Fibroblast of lung (primary cell): ENCODE measurements at places on chromosomes 1 and 21. TPM values are rescaled to one million over a fixed set of nuclear protein-coding genes. Genes with fewer than 3 reads are reported as not detected.

DNA sequence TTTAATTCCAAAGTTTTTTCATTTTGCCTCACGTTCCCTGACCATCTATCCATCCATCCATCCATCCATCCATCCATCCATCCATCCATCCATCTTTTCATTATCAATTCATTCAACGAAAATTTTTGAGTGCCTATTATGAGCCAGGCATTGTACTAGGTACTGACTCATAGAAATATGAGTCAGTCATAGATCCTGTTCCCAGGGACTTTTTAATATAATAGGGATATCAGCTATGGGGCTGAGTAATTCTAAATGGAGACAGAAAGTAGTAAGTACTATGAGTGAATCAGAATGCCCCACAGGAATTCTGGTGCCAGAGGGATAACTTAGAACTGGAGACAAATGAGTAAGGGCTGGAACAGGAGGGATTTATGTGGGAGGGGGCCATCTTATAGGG, 49.8 kb upstream of the GNG12 start:
- peak; percentile 54 for DNase-seq

- no peak for DNase-seq
Observed at GRCh38 chr1:91053630-91054029, 31.8 kb upstream of the ZNF644 start.

GRCh38 chr21:38438462-38438893, 59.8 kb downstream of the ERG start:
- DNase-seq, result peak; percentile 96

GNG12 gene
- total RNA-seq, result 103 and 127 TPM in 2 replicates

DNA sequence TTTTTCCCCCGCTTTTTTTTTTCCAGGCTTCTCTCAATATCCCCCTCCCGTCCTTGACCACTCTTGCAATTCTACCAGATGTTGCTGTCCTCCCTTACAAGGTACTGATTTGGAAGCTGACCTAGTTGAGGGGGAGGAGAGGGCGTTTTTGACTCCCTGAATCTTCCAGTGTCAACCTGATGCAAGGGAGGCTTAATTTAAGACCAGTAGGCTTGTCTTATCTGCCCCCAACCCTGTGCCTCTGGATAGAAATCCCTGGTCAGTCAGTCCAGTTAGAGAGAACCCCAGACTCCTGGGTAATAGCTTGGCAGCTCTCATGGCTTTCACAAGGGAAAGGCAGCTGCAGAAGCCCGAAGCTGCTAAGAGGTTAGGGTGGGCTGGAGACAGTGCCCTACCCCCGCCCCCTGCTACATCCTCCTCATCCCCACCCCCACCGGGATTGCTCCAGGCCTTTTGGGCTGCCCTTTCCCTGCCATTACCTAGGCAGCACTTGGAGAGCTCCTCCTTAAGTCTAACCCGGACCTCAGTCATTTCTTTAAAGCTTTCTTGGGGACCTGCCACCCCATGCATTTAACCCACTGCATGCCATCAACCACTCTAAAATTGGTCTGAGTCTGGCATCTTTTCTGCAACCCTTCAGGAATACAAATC, 3.6 kb downstream of the ACKR1 start:
- DNase-seq, result no peak

ELAPOR1 gene
- 0.17 and 0.26 TPM in 2 replicates for total RNA-seq
